Hypothalamus (tissue), 51 donors: ENCODE measurements at places on chromosomes 6 and 20.

DNA sequence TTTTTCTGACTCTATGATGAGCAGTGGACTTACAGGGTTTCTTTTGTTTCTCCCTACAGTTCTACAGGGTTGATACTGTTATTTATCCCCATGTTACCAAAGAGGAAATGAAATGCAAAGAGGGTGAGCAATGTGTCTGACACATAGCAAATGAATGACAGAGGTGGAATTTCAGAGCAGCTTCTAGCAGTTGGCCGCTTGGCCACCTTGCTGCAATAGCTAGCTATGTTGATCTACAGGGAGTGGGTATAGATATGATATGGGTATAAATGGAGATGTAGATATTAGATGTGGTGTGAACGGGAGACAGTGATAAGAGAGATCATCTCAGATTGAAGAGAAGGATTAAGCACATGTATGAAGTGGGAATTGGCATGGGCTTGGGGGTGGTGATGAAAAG, 10.9 kb upstream of the SLC22A3 start:
- DNase-seq: no peak

- no peak for DNase-seq
These were observed 54.9 kb upstream of the SASH1 start for GRCh38 chr6:148287623-148288333.

DNA sequence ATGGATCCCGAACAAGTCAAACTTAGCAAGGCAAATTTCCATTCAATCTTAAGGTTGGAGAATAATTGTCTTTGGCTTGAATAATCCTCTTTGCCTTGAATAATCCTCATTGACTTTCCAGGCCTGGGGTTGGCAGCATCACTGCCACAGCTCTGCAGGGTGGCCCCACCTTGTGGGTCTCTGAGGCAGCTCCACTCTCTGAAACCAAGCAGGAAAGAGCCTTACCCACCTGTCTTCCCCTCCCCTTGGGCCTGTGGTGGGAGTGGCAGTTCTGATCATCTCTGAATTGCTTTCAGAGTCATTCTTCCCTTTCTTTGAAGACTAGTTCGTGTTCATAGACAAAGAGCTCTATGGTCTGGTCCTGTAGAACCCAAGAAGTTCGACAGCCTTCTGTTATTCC, 47.5 kb downstream of the KCNQ5 start:
- no peak for DNase-seq

- DNase-seq: no peak
These were observed 205.1 kb downstream of the LY86 start for GRCh38 chr6:6793388-6794250.

- no peak for DNase-seq
These were observed 20.4 kb upstream of the FOXF2 start for GRCh38 chr6:1368940-1369339.
